GM23338 (cell line): ENCODE measurements at places on chromosomes 4 and X.

DNA sequence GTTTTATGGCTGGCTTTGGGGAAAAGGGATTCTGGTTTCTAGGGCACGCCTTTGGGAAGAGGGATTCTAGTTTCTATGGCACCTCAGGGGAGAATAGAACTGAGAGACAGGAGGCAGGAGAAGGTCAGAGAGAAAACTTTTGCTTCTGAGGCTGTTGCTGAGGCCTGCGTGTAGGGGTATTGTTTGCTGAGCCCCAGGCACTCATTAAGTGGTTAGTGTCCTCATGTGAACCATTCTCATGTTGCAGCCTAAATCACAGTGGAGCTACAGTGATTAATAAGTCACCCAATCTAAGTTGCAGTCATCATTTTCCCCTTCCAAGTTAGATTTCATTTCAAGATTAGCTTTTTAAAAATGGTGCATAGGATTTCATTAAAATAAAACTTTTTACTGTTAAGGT, 29.0 kb downstream of the VCX3A start:
- DNase-seq: no peak

DNA sequence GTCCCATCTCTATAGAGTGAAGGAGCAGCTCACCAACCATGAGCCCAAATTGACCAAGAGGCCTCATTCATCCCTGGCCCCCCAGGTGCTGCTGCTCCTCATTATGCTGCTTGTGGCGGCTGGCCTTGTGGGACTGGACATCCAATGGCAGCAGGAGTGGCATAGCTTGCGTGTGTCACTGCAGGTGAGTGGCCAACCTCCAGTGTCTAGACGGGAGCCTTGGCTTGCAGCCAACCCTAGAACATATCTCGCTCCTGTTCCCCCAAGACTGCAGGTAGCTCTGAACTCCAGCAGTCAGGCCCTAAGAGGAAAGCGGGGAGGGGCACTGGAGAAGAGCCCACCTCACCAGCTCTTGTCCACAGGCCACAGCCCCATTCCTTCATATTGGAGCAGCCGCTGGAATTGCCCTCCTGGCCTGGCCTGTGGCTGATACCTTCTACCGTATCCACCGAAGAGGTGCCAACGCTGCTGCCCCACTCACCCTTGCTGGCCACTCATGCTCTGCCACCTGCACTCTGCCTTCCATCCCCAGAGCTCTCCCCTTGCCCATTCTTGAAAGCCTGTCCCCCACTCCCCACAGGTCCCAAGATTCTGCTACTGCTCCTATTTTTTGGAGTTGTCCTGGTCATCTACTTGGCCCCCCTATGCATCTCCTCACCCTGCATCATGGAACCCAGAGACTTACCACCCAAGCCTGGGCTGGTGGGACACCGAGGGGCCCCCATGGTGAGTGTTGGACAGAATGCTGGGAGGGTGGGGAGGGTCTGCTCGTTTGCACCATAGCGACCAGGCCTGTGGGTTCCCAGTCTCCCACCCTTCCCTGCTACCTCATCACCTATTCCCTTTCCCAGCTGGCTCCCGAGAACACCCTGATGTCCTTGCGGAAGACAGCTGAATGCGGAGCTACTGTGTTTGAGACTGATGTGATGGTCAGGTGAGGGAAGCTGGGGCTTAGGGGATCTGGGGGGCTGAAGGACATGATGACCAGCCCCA, 3.5 kb downstream of the GDPD2 start:
- no peak for DNase-seq

DNA sequence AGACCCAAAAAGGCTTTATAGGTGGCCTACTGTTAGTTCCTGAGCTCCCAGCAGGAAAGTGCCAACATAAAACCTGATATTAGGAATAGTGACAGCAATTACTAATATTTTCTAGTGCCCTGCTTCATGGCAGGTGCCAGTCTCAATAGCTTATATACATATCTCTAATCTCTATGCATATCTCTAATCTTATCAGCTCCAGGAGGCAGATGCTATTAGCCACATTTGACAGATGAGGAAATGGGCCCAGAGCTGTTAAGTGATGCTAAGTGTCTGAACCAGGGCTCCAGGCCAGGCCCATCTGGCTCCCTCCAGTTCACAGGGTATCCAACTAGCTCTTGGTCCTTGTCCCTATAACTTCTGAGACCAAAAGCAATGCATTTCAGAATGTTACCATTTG, 142.5 kb downstream of the CHIC2 start:
- DNase-seq: no peak

DNA sequence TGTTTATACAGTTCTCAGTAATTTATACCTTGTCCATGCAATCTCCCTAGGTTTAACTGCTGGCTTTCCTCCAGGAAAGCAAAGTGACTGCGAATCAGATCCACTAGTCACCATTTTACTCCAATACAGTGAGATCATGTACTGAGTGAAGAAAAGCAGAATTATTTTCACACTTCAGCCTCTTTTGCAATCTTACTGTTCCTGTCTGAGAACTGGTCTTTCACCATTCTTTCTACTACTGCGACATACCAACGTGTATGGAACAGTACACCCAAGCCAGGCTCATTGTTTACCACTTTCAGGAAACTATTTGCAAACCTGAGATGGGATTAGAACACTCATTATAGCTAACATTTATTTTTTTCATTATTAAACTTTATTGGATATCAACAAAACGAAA, 8.0 kb upstream of the MSL3 start:
- DNase-seq: no peak
